Prostate gland (tissue), 2 donors: ENCODE measurements at places on chromosomes 11 and 22. TPM values are rescaled to one million over a fixed set of nuclear protein-coding genes. Genes with fewer than 3 reads are reported as not detected.

Gene XBP1
- total RNA-seq = 200 TPM

Gene DGAT2
- total RNA-seq = 24.6 TPM

Gene AP1B1
- 104 TPM for total RNA-seq

Gene CD248
- 1.9 TPM for total RNA-seq

Gene IL17RA
- 16.1 TPM for total RNA-seq

Gene OTOG
- not detected for total RNA-seq

Gene RASSF10
- 3.3 TPM for total RNA-seq

Gene C11orf65
- 0.18 TPM for total RNA-seq

Gene PAMR1
- 6.5 TPM for total RNA-seq

Gene GGTLC3
- not detected for total RNA-seq

Gene RHOD
- 26.2 TPM for total RNA-seq

Gene SOX10
- total RNA-seq = 8.1 TPM

Gene CNTN5
- 1.0 TPM for total RNA-seq

Gene APOA1
- 2,058 TPM for total RNA-seq

Gene TXN2
- total RNA-seq = 148 TPM

Gene GAB4
- total RNA-seq = 3.4 TPM

Gene GLYAT
- total RNA-seq = not detected

Gene FREY1
- total RNA-seq = 2.8 TPM

Gene YPEL4
- 0.46 TPM for total RNA-seq

Gene RBMXL2
- 12.0 TPM for total RNA-seq

Gene USP2
- 2.3 TPM for total RNA-seq

Gene SCGB1D2
- not detected for total RNA-seq

Gene UBQLNL
- total RNA-seq = 0.68 TPM

Gene OR51I1
- 1.1 TPM for total RNA-seq

Gene OR4A16
- total RNA-seq = not detected

Gene CARNS1
- 0.91 TPM for total RNA-seq

Gene MS4A4A
- 10.6 TPM for total RNA-seq

Gene FAM111B
- 0.62 TPM for total RNA-seq

Gene MGAT3
- 7.4 TPM for total RNA-seq

Gene SLC7A4
- total RNA-seq = 13.0 TPM

Gene TRIM29
- total RNA-seq = 126 TPM

Gene KIAA1671
- total RNA-seq = 44.8 TPM

Gene MS4A6E
- not detected for total RNA-seq

Gene CBX7
- 115 TPM for total RNA-seq

Gene CARD10
- 70.7 TPM for total RNA-seq

Gene APOA5
- not detected for total RNA-seq

Gene CENPM
- 10.8 TPM for total RNA-seq

Gene PLEKHB1
- 64.9 TPM for total RNA-seq

Gene MS4A15
- not detected for total RNA-seq

Gene OR10A2
- not detected for total RNA-seq

Gene GAL
- total RNA-seq = 1.1 TPM

Gene POU2AF2
- 0.74 TPM for total RNA-seq
